Breast epithelium (tissue), 4 donors: ENCODE measurements at places on chromosomes 2 and 18.

- DNase-seq, result no peak
- H3K36me3 ChIP-seq, result no peaks in the 10 kb centered on the region
- no peaks in the 10 kb centered on the region for H3K27me3 ChIP-seq
- no peaks in the 10 kb centered on the region for H3K4me1 ChIP-seq
Observed at GRCh38 chr2:208366215-208367127, 40.1 kb upstream of the PTH2R start.

- no peaks in the 10 kb centered on the region for H3K36me3 ChIP-seq
- H3K4me1 ChIP-seq, result no peaks in the 10 kb centered on the region
- no peaks in the 10 kb centered on the region for H3K27me3 ChIP-seq
- H3K27ac ChIP-seq, result no peak overlapping the region
Observed at GRCh38 chr18:25614168-25614567, 262.2 kb upstream of the ZNF521 start.

GRCh38 chr2:37797081-37797480 is 125.6 kb upstream of the CDC42EP3 start:
- no peaks in the 10 kb centered on the region for H3K27me3 ChIP-seq
- no peak for DNase-seq
- no peaks in the 10 kb centered on the region for H3K36me3 ChIP-seq
- H3K4me3 ChIP-seq, result no peak overlapping the region
- no peaks in the 10 kb centered on the region for H3K4me1 ChIP-seq

GRCh38 chr18:6649421-6650126 is 79.9 kb upstream of the ARHGAP28 start:
- no peaks in the 10 kb centered on the region for H3K36me3 ChIP-seq
- no peak for DNase-seq
- H3K4me1 ChIP-seq, result no peaks in the 10 kb centered on the region
- no peak overlapping the region for H3K27ac ChIP-seq

- no peak for DNase-seq
- no peaks in the 10 kb centered on the region for H3K27me3 ChIP-seq
- no peaks in the 10 kb centered on the region for H3K4me1 ChIP-seq
- no peak overlapping the region for H3K27ac ChIP-seq
- H3K36me3 ChIP-seq, result no peaks in the 10 kb centered on the region
- H3K4me3 ChIP-seq, result no peak overlapping the region
Observed at GRCh38 chr2:227713291-227713690, 4.5 kb downstream of the SLC19A3 start.

DNA sequence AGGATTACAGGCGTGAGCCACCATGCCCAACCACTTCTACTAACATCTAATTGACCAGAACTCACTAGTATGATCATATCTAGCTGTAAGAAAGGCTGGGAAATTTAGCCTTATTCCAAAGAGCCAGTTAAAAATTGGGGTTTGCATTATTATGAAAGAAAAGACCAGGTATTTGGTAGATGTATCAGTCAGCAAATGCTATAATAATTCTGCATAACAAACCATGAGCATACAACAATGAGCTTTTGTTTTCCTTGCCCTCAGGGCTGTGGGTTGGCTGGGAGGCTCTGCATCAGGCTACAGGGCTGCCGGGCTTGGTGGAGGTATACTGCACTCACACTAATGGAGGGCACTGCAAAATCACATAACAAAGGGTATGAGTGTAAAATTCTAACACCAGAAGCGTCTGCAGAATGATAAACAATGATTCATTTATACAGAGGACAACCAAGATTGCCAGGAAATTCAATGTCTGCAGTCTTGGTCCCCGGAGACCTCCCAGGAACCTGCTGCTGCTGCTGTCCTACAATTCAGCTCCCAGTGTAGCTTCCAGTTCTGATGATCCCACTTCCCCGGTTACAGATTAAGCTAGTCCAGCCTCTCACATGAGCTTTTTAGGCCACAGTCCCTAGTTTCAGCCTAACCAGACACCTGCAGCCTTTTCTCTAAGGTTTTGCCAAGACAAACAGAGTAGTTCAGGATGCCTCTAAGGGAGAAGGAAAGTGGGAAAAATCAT is 32.2 kb upstream of the ST3GAL5 start:
- H3K36me3 ChIP-seq, result no peaks in the 10 kb centered on the region
- no peak overlapping the region for H3K4me3 ChIP-seq
- peaks cover 11% of the 10 kb centered on the region for H3K4me1 ChIP-seq
- peak overlapping the region; percentile 17 for H3K27ac ChIP-seq
- DNase-seq, result no peak
- no peaks in the 10 kb centered on the region for H3K27me3 ChIP-seq

GRCh38 chr2:60441800-60442199 is 111.7 kb downstream of the BCL11A start:
- DNase-seq, result no peak
- H3K36me3 ChIP-seq, result no peaks in the 10 kb centered on the region
- no peak overlapping the region for H3K27ac ChIP-seq

GRCh38 chr18:48399303-48400075 is 9.7 kb downstream of the ZBTB7C start:
- H3K27ac ChIP-seq, result no peak overlapping the region
- H3K27me3 ChIP-seq, result no peaks in the 10 kb centered on the region
- no peak for DNase-seq
- no peaks in the 10 kb centered on the region for H3K36me3 ChIP-seq
- H3K4me1 ChIP-seq, result no peaks in the 10 kb centered on the region

GRCh38 chr2:122179492-122180165 is 424.2 kb downstream of the TSN start:
- H3K4me1 ChIP-seq, result no peaks in the 10 kb centered on the region
- H3K27ac ChIP-seq, result no peak overlapping the region
- DNase-seq, result no peak
- no peaks in the 10 kb centered on the region for H3K36me3 ChIP-seq

DNA sequence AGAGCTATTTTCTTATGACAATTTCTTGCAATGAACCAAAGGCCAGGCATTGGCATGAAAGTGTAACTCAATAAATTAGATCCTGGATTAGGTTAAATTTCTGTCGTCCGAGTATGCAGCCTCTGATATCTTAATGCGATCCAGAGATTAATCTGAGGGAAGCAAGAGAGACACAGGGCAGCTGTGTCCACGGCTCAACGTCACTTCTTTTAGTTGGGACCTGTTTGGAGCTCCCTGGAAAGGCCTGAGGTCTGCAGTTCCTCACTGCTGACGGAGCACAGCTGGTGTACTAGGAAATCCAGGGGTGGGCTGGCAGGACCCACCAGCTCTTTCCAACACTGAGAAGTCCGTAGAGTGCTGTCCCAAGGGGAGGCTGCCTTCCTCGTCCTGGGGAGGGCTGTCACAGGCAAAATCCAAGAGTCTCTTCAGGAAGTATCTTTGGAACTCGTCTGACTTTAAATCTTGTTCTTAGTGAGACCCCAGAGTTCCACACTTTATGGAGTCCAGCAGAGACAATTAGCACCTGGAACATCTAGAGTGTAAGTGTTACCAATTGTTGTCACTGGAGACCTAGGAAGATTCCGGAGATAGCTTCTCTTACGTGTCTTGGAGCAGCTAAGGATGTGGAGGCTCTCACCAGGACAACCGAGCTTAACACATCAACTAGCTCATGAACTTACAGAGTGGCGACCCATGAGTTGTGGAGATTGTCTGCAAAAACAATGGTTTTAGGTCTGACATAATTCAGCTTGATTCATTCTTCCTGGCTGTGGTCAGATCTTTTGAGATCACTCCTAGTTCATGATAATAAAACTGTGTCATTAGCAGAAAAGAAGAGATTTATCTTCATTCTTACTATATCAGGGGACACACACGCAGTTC is 173.7 kb downstream of the ACKR3 start:
- no peaks in the 10 kb centered on the region for H3K27me3 ChIP-seq
- H3K27ac ChIP-seq, result peak overlapping the region; percentile 69
- no peak overlapping the region for H3K4me3 ChIP-seq
- H3K4me1 ChIP-seq, result no peaks in the 10 kb centered on the region
- DNase-seq, result no peak
- H3K36me3 ChIP-seq, result no peaks in the 10 kb centered on the region

DNA sequence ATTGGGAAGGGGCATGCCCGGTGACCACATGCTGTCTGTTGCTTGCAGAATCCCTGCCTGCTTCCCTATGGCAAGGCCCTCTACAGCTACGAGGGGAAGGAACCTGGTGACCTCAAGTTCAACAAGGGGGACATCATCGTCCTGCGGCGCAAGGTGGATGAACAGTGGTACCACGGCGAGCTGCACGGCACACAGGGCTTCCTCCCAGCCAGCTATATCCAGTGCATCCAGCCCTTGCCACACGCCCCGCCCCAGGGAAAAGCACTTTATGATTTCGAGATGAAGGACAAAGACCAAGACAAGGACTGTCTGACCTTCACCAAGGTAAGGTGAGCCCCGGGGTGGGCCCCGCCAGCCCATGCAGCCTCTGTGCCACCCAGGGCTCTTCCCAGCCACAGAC is 218.6 kb downstream of the SH3RF3 start:
- no peak for DNase-seq
- no peak overlapping the region for H3K4me3 ChIP-seq

GRCh38 chr2:150548527-150548926 is 61.1 kb upstream of the RND3 start:
- H3K36me3 ChIP-seq, result no peaks in the 10 kb centered on the region
- H3K27ac ChIP-seq, result no peak overlapping the region
- no peak overlapping the region for H3K4me3 ChIP-seq
- no peak for DNase-seq

DNA sequence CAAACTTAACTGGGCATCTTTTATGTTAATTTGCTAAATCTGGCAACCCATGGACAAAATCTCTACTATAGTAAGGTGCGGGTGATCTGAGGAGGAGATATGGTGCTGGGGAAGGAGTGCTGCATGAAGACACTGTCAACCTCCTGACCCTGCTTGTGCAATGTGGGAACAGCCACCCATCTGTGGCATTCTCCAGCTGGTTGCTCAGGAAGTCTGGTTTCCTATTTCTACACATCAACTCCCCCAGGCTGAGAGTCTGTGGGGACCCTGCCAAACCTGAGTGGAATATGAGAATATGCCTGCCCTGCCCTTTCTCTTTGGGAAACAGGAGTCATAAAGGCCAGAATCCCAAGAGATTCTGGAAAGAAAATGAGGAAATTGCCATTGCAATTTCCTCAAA is 60.1 kb upstream of the PAX3 start:
- H3K27me3 ChIP-seq, result no peaks in the 10 kb centered on the region
- H3K4me3 ChIP-seq, result no peak overlapping the region
- no peaks in the 10 kb centered on the region for H3K36me3 ChIP-seq
- no peak overlapping the region for H3K27ac ChIP-seq

- no peak overlapping the region for H3K27ac ChIP-seq
- H3K36me3 ChIP-seq, result no peaks in the 10 kb centered on the region
- no peaks in the 10 kb centered on the region for H3K27me3 ChIP-seq
- no peak overlapping the region for H3K4me3 ChIP-seq
Observed at GRCh38 chr2:2698182-2699120, 367.4 kb upstream of the MYT1L start.

- no peaks in the 10 kb centered on the region for H3K36me3 ChIP-seq
- no peak for DNase-seq
- no peaks in the 10 kb centered on the region for H3K4me1 ChIP-seq
- H3K4me3 ChIP-seq, result no peak overlapping the region
Observed at GRCh38 chr2:111972955-111973565, 74.7 kb downstream of the MERTK start.

DNA sequence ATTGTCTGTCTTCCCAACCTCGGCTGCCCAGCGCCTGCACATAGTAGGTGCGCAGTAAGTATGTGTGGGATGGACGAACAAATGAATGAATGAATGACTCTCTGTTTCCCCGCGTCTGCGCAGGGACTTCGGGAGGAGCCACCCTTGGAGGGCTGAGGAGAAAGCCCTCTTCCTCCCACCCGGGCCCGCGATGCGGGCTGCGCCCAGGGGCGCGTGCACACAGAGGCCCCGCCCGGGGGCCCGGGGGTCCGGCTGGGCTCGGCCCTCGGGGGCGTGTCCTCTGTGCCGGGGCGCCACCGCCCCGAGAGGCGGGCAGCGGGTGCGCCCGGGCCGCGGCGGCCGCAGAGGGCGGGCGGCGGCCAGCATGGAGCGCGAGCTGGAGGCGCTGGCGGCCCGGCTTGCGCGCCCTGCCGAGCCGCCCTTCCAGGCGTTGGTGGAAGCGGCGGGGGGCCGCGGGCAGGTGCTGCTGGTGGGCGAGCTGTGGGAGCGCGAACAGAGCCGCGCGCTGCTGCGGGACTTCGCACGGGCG is at the start of gene C2orf72:
Gene C2orf72 (plus strand): TSS at position 322 of the 529 bp plus-strand sequence. CDS start 43 bp downstream, at position 365.
- no peaks in the 10 kb centered on the region for H3K36me3 ChIP-seq
- no peak within 1 kb of the TSS for H3K27ac ChIP-seq
- no peak within 1 kb of the TSS for H3K4me3 ChIP-seq
- no peaks in the 10 kb centered on the region for H3K4me1 ChIP-seq
- peaks cover 19% of the 10 kb centered on the region for H3K27me3 ChIP-seq
- DNase-seq, result no peak
